ENCODE measurements at places on chromosomes 1 and 21.

GRCh38 chr1:206456577-206457370, 13.5 kb upstream of the IKBKE start:
- DNase-seq, result no peak

- DNase-seq, result peak; percentile 66
Observed at GRCh38 chr21:39347537-39347936, 1.4 kb downstream of the HMGN1 start.

- peak; percentile 83 for DNase-seq
Observed at GRCh38 chr1:26417111-26417759, 6.6 kb downstream of the LIN28A start.

- DNase-seq, result peak; percentile 85
Observed at GRCh38 chr1:163055005-163055404, 14.2 kb upstream of the RGS4 start.

DNA sequence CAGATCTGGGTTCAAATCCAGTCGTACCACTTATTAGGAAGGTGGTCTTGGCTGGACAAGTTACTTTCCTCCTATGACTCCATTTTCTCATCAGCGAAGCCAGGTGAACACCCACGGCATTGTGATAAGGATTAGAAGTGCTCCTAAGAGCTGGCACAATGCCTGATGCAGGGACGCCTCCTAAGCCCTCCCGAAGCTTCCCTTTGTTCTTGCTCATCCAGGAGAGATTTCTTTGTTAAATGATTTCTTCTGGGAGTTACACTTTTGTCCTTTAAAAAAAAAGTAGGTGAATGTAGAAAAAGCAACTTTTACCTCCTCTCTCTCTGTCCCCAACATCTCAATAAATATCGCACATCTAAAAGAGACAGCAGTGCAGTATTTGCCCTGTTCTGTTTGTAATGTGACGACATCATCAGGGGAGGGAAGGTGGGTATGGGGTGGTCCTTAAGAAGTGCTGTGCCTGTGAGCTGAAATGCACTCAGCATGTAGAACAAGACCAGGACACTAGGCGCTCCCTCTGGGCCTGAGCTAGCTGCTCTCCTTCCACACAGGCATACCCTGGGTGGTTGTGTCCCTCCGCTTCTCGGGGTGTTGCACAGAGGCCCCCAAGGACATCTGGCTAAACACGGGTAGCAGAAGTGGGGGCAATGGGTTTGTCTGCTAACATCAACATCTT, 43.9 kb downstream of the SUSD4 start:
- DNase-seq, result no peak

Measured in OCI-M1 (cell line).